Amygdala (tissue), 56 donors: ENCODE measurements at places on chromosomes 4 and X.

DNA sequence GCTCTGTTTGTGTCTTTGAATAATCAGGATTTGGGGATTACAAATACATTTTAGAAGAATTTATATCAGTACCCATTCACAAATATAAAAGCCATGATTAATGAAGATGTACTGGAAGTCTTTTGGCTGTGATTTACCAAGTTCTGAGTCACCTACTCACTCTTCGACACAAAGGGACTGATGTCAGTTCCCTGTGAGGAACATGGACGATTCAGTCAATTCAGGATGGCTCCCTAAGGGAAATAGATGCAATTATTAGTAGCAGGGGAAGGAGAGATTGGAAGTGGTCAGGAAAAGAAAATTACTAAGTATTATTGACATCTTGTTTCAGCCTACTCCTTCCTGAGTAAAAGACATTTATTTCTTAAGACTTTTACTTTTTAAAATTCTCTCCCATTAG, 550.7 kb upstream of the SLIT2 start:
- no peak for DNase-seq

GRCh38 chrX:136827026-136827425, 46.3 kb upstream of the ARHGEF6 start:
- no peak for DNase-seq

- no peak for DNase-seq
Measured at GRCh38 chr4:177968817-177969442, 526.7 kb upstream of the AGA start.

DNA sequence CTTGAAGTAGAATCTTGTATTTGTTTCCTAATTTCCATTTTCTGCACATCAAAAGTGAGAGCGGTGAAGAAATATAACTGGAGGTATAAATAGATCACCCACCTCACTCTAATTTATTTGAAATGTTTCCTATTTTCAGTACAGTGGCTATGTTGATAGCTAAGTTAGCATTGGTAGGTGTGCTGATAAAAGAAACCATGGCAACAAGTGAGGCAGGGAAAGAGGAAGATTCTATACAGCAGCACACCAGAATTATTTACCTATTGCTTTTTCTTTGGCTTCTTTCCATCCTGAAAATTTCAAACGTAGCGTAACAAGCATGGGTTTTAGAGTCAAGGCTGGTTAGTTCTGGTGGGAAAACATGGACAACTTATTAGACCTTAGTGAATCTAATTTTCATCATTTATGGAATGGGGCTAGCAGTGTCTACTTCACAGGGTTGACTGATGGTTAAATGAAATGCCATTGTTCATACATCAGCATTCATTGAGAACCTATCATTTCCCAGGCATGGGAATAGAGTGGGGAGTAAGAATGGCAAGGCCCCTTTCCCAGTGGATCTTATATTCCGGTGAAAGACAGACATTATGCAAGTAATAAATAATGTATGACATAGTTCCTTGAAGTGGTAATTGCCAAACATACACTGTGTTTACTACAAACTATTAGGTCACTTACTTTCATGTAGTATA, 30.6 kb upstream of the CTSO start:
- no peak for DNase-seq

GRCh38 chr4:153439831-153440230, 26.3 kb upstream of the TMEM131L start:
- no peak for DNase-seq

- no peak for DNase-seq
Measured at GRCh38 chrX:42996861-42997260, 218.9 kb upstream of the PPP1R2C start.

- no peak for DNase-seq
Measured at GRCh38 chr4:25172961-25173915, 13.0 kb upstream of the SEPSECS start.

- DNase-seq, result no peak
Measured at GRCh38 chrX:49041744-49042580, 1.2 kb downstream of the TFE3 start.

DNA sequence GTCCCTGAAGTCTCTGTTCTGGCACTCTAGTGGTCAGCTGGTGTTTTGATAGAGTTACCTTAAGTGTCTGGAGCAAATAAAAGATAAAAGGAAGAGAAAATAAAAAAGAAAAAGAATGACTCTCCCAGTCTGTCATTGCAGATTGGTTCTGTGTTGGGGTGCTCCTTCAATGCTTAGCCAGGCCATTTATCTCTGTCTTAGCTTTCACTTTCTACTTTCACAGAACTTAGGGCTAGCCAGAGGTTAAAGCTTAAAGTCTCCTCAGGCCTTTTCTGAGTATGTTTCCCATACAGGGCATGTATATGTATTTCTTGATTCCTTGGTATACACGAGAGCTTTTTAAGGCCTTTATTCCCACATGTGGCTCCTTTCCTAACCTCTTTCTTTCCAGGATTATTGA, 83.1 kb upstream of the TEX13D start:
- no peak for DNase-seq

- no peak for DNase-seq
Measured at GRCh38 chrX:25022499-25023325, 6.9 kb upstream of the ARX start.

DNA sequence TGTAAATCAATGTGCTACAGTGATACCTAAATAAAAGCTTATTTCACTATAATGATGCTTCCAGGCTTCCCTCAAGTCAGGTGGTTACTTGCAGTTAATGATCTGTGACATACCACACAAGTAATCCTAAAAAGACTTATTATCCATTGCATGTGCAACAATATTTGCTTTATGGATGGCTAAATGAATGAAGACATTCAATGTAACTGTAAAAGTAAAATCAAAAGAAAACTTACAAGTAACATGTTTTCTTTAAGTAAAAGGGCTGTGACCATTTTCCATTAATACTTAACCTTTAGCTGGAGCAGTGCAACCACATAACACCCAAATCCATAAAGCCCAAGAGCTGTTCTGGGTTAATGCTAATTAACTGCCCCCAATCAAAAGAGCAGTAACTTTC, 42.6 kb downstream of the RAB28 start:
- DNase-seq, result no peak

DNA sequence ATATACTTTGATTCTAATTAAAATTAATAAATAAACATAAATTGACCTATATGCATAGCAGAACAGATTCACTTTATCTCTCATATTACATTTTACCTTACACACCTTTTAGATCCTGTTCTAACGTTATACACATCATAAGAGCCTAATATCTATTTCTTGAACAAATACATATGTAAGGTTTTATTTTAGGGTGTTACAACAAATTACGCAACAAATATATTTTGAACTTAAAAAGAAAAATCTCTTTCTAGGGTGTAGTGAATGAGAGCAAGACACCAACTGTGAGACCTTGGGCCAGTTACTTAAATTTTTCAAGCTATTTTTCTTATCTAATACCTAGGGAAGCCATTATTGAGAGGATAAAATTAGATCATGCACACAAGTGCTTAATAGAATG, 191.2 kb downstream of the CFAP299 start:
- no peak for DNase-seq

DNA sequence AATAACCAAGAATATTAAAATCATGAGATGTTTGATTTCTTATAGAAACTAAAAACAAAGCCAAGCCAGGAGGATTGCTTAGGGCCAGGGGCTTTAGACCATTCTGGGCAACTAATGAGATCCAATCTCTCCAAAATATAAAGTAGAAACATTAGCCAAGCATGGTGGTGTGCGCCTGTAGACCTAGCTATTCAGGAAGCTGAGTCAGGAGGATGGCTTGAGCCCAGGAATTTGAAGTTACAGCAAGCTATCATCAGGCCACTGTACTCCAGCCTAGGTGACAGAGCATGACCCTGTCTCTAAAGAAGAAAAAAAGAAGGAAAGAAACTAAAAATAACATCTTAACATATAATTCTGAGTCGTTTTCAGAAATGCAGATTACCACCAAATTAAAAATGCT, 96.7 kb downstream of the NAF1 start:
- no peak for DNase-seq

GRCh38 chrX:2517055-2517454, 16.3 kb upstream of the DHRSX start:
- no peak for DNase-seq

DNA sequence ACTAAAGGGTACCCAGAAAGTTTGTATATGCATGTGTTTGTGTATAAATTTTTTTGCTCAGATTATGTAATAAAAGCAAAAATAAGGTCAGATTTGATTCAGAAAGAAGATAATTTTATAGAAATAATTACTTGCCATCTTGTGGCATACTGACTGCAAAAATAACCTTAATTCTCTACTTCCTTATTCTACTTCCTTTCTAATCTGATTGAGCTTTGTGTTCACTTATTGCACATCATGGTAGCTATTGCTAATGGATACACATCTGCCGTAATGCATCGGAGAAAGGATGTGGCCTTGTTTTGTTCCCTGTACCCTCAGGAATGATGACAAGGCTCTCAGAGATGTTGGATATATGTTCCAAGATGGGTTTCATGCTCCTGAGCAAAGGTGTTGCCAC, 10.5 kb upstream of the GNPDA2 start:
- DNase-seq, result no peak

DNA sequence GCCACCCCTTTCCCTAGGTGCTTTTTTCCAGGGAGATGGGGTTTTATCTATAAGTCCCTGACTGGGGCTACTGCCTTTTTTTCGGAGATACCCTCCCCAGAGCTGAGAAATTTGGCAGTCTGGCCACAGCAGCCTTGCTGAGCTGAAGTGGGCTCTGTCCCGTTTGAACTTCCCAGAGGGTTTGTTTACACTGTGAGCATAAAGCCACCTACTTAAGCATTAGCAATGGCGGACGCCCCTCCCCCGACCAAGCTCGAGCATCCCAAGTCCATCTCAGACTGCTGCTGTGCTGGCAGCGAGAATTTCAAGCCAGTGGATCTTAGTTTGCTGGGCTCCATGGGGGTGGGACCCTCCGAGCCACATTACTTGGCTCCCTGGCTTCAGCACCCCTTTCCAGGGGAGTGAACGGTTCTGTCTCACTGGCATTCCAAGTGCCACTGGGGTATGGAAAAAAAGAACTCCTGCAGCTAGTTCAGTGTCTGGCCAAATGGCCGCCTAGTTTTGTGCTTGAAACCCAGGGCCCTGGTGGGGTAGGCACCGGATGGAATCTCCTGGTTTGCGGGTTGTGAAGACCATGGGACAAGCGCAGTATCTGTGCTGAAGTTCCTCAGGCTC, 456.4 kb upstream of the HTR2C start:
- no peak for DNase-seq

- DNase-seq, result no peak
Measured at GRCh38 chrX:48945517-48946348, 11.7 kb downstream of the OTUD5 start.

- DNase-seq, result no peak
Measured at GRCh38 chr4:140637836-140638235, 69.1 kb upstream of the UCP1 start.

DNA sequence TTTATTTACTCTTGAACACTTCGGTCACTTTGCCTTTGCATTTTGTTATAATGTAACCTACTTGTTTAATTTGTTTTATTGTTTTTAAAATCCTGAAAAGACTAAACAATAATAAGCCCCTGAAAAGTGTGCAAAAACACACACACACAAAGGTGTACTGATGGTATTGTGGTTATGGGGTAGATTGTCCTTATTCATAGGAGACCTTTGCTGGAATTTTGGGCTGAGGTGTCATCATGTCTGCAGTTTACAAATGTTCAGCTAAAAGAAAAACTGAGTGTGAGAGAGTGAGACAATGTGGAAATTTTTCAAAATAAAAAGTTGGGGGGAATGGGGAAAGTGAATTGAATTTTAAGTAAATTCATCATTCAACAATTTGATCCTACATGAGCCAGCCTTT, 174.9 kb downstream of the QDPR start:
- DNase-seq, result no peak

DNA sequence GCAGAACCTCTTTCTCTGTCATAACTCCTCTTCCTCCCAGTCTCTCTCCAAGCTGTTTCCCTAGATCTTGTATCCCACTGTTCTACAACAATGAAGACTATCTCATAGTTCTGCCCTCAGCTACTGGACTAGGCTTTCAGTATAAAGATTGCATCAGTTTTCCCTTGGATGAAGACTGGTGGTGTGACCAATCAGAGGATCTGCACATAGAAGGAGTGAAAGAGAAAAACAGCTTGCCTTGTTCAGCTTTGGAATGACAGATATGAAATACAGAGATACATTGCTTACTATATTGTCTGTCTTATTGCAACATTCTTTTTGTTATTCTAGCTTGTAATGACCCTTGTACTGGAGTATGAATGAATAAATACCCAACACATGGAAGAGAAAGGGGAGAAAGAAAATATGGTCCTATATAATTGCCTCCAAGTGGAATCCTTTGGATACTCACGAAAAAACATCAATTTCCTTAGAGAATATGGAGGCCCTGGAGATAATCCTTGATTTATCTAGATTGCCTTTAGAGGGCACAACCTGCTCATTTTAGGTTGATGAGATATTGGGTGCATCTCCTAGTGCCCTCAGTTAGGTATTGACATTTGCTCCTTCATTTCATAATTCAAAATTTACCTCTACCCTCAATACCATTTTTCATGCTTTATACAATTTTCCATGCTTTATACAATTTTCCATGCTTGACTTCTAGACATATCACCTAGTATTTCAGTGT, 395.8 kb downstream of the NAF1 start:
- DNase-seq, result no peak

- no peak for DNase-seq
Measured at GRCh38 chr4:151527699-151528098, 118.7 kb downstream of the FHIP1A start.

- no peak for DNase-seq
Measured at GRCh38 chr4:112523008-112523721, 7.2 kb upstream of the NEUROG2 start.

DNA sequence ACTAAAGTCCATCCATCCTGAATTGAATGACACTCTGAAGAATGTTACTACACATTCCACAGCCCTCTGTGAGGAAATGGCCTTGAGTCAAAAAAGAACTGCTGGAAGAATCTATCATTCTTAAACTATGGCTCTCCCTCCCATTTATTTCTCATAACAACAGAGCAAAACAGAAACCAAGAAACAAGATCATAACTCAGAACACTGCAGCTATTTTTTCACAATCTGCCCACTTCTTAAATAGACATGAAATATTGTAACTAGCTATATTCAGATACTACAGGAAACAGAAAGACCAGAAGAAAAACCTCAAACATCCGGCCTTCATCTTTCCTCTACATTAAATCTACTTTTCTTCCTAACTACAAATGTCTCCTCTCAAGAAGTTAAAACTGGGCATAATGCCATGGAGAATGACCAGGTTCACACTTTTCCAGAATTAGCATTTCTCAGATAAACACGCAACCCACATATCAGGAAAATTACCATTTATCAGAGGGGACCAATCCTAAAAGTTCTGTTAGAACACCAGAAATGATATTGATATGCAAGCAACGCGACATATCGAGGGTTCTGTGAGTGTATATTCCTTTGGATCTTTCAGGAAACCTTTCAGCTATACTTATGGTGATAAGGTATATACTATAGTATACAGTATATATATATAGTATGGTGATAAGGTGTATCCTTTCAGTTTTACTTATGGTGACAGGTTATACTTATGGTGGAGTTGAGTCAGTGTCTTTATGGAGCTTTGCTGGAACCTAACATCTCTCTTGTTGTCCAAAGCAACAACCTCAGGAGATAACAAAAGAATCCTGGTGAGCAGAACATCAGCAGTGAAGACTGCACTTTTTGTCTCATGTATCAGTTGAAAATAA, 60.4 kb upstream of the IRF2 start:
- DNase-seq, result no peak

- DNase-seq, result no peak
Measured at GRCh38 chrX:134641346-134641745, 16.9 kb downstream of the PLAC1 start.
